ENCODE measurements at places on chromosomes 2 and 18. TPM values are rescaled to one million over a fixed set of nuclear protein-coding genes. Genes with fewer than 3 reads are reported as not detected.

The FAM228A gene
- not detected for polyA plus RNA-seq

The KLHL41 gene
- polyA plus RNA-seq, result 1.5 TPM

The ANKRD30B gene
- polyA plus RNA-seq, result not detected

The DCDC2C gene
- polyA plus RNA-seq, result not detected

DNA sequence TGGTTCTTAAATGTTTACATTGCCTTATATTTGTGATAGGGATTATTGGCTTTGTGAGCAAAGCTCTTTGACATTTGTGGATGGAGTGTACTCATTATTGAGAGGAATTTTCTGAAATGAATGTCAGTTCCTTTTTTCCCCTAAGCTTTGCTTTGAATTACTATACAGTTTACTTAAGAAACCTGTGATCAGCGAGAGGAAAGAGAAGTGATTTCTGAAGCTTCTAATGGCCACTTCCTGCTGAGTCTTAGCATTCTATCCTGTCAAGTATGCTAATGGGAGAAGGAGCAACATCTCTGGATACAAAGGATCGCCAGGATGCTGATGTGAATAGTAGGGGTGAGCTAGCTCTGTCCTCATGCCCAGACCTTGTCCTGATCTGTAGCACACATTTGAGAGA, 47.8 kb upstream of the MGAT5 start:
- no peak for DNase-seq

DNA sequence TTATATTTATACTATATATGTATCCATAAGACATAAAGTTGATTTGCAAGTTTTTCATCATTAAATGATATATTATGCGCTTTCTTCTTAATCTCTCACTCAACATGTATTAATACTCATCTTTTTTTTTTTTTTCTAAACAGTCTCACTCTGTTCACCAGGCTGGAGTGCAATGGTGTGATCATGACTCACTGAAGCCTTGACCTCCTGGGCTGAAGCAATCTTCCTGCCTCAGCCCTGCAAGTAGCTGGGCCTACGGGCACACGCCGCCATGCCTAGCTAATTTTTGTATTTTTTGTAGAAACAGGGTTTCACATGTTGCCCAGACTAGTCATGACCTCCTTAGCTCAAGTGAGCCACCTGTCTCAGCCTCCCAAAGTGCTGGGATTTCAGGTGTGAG, 51.4 kb upstream of the MAP4K3 start:
- no peak for DNase-seq

Data from K562 (cell line).